ENCODE measurements at places on chromosomes 6 and 20. TPM values are rescaled to one million over a fixed set of nuclear protein-coding genes. Genes with fewer than 3 reads are reported as not detected.

IPCEF1 gene
- total RNA-seq, result 1.3 TPM

LTB gene
- not detected for total RNA-seq

GPRC6A gene
- total RNA-seq, result not detected

MUC22 gene
- total RNA-seq, result 0.19 TPM

REM1 gene
- total RNA-seq, result 1.5 TPM

C6orf52 gene
- total RNA-seq, result 0.78 TPM

PLA2G7 gene
- total RNA-seq, result 0.27 TPM

MYLK4 gene
- 1.4 TPM for total RNA-seq

SLC17A1 gene
- total RNA-seq, result not detected

SLC25A27 gene
- total RNA-seq, result 11.7 TPM

NCOA5 gene
- total RNA-seq, result 23.0 TPM

GLP1R gene
- 6.5 TPM for total RNA-seq

CLPSL1 gene
- total RNA-seq, result not detected

PTCRA gene
- not detected for total RNA-seq

All from Right ventricle myocardium superior (tissue), 1 donor.